ENCODE measurements at places on chromosomes 7 and 10.

DNA sequence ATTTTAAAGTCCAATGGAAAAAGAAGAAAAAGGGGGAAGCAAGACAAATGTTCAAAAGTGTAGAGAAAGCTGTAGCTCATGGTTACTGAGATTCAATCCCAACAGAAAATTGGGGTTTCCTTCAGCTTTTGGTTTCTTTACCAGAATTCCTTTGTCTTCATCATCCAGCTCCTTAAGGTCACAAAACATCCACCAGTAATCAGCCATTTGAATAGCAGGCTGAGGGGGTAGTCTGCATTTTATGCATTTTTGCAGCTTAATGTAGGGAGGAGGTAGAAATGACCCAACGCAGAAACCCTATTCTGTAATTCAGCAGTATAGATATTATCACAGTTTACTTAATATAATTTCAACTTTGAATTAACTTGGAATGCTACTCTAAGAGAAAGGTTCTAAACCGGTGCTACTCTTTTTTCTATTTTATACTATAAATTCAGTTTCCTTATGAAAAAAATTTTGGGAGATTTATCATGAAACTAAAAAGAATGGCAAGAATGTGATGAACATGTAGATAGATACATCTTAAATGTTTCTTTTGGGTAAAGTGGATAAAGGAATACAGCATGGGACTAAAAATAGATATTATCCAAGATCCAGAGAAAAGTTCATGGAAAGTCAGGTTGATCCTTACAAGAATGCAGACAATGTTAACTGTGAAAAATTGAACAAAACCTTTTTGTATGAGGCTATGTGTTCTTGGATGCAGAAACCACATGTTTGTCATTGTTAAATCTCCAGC lies 596.9 kb downstream of the PHTF2 start:
- no peak for DNase-seq

DNA sequence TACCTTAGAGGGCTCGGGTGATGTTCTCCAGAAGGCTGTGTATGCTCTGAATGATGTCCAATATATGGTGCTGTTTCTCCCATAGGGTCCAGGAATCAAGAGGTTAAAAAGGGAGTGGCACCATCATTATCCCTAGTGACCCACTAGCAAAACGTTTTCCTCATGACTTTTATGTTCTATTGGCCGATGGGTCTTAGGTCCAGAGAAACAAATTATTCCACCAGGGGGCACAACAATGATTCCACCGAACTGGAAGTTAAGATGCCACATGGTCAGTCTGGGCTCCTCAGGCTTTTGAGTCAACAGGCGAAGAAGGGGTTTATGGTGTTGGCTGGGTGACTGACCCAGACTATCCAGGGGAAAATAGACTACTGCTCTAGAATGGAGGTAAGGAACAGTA lies 256.1 kb downstream of the COBL start:
- DNase-seq, result no peak

- no peak for DNase-seq
Observed at GRCh38 chr7:15543256-15543655, 18.6 kb downstream of the AGMO start.

DNA sequence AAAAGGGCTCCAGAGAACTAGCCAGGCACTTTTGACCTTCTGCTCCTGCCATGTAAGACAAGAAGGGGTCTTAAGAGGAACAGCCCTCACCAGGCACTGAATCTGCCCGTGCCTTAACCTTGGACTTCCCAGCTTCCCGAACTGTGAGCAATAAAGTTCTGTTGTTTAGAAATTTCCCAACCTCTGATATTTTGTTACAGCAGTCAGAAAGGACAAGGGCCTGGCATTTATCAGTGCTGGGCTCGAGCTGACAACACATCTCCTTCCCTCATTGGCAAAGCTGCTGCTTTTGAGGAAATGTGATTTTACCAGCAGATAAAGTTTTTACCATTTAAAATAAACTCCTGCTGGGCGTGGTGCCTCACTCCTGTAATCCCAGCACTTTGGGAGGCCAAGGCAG lies 103.5 kb downstream of the GPR26 start:
- DNase-seq, result no peak

- no peak for DNase-seq
Observed at GRCh38 chr10:108582888-108583287, 1340.4 kb downstream of the XPNPEP1 start.

DNA sequence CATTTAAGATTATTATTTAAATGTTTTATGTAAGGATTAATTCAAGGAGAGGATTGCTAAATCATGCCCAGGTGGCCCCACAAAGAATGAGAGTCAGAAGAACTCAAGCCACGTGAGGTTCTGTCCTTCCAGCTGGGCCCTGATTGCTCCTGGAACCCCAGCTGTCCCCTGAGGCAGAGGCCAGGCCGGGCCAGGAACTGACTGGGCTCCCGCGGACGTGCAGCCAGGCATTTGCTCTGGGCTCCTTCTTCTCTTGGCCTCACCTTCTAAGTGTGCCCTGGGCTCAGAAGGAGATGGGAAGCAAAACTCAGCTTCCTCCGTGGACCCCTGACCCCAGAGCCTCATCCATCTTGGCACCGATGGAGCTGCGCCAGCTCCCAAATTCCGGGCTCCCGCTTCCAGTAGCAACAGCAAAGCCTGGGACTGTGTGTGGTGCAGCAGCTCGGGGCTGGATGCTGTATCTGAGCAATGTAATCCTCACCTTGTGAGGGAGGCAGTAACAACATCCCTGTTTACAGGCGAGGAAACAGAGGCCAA lies 250.6 kb upstream of the PPP2R2D start:
- no peak for DNase-seq

DNA sequence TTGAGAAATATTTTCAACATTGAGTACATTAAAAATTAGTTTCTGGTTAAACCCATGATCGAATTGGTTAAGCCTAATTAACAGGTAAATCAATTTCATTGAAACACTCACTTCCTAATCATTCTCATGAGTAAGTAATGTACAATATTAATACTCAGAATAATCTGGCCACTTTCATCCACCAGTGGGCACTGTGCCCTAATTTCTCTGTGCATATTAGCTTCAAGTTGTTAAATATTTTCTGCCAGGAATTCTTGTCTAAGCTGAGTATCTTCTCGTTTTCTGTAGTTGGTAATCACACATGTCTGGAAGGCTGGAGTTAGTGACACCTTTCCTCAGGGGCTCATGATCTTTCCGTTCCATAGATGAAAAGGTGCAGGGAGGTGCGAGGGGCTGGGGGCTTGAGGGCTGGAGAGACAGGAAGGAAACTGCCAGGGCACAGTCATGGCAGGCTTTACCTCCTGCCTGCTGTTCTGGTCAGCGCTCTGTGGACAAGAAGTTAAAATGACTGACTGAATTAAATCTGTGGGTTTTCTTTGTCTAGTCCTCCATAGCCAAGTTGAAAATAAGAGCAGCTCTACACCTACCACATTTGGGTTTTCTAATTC lies 71.9 kb downstream of the WIPF3 start:
- DNase-seq, result no peak

- no peak for DNase-seq
Observed at GRCh38 chr10:91682912-91683311, 50.0 kb upstream of the PPP1R3C start.

- no peak for DNase-seq
Observed at GRCh38 chr7:16129431-16130110, 291.8 kb downstream of the CRPPA start.

DNA sequence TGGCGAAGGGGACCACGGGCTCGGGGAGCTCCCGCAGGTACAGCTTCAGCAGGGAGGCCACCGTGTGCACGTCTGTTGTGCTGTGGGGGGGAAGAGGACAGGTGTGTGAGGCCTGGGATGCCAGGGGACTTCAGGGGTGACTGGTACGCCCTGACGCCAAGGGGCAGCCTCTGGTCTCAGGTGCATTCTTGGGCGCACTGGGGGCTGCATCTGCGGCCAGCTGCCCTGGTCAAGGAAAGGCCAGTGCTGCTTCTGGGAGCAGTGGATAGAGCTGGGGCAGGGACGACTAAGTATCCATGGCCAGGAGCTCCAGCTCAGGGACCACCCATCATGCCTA lies 148.5 kb downstream of the MAPK8 start:
- DNase-seq, result no peak

- no peak for DNase-seq
Observed at GRCh38 chr7:69898189-69898588, 299.9 kb downstream of the AUTS2 start.

DNA sequence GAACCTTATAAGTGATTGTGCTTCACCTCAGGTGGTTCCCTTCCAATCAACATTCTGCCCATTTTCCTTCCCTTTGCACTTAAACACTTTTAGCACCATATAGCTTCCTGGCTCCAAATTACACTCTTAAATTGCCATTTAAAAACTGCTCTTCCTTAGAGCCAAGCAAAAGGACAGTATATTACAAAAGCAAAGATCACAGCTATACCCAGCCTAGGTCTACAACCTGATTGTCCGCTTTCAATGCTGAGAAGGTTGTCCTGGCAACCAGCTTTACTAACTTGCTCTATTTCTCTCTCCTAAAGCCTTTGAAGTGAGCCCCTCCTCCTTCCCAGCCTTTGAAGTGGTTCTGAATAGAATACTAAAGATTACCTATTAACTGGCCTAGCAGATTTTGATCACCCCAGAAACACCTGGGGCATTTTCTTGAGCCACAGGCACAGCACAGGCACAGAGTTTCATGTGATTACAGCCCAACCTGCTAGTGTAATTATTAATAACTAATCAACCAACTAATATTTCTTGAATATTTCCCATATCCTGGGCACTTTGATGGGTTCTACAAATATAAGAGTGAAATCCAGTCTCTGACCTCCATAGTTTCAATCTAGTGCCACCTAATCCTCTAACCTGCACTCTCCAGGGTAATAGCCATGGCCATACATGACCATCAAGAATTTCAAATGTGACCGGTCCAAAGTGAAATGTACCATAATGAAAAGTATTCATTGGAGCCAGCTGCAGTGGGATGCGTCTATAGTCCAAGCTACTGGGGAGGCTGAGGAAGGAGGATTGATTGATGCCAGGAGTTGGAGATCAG lies 63.6 kb upstream of the TRIM24 start:
- no peak for DNase-seq

- no peak for DNase-seq
Observed at GRCh38 chr7:95871075-95871848, 98.9 kb downstream of the DYNC1I1 start.

- no peak for DNase-seq
Observed at GRCh38 chr7:21028186-21028585, 241.5 kb upstream of the SP8 start.

GRCh38 chr7:5758753-5759335 lies 22.6 kb downstream of the RNF216 start:
- no peak for DNase-seq

- DNase-seq, result no peak
Observed at GRCh38 chr7:13047061-13047460, 359.6 kb downstream of the ARL4A start.

- no peak for DNase-seq
Observed at GRCh38 chr7:3393862-3394261, 92.8 kb downstream of the SDK1 start.

Data from activated CD4-positive, alpha-beta T cell treated with anti-CD3 and anti-CD28 coated beads, Interleukin-2, amount 50 U/mL, for 24 hours (primary cell).